ENCODE measurements at places on chromosomes 3 and 15.

GRCh38 chr15:90871139-90871715 lies 2.8 kb downstream of the FURIN start:
- DNase-seq, result no peak

GRCh38 chr15:35000511-35000910 lies 12.4 kb upstream of the ZNF770 start:
- no peak for DNase-seq

DNA sequence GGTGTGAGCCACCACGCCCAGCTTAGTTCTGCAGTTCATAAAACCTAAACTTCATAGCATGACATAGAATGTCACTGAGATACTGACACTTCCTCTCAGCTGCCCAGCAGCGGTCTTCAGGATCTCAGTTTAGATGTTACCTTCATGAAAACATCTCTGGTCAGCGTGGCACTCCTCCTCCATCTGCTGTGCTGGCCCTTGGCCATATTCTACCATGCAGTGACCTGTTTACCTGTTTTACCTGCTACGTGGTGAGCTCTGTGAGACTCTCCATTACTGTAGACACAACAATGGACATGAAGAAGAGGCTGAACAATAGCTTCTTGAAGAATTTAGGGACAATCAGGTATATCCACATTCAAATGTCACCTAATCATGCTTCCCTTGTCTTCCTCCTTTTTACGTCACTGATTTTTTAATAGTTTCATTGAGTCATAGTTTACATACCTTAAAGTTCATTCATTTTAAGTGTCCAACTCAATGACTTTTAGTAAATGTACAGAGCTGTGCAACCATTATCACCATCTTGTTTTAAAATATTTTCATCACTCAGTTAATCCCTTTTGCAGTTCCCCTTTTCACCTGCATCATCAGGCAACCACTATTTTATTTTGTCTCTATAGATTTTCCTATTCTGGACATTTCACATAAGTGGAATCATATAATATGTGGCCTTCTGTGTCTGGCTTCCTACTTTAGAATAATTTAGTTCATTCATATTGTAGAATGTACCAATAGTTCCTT lies 32.2 kb upstream of the PTPN23 start:
- no peak for DNase-seq

DNA sequence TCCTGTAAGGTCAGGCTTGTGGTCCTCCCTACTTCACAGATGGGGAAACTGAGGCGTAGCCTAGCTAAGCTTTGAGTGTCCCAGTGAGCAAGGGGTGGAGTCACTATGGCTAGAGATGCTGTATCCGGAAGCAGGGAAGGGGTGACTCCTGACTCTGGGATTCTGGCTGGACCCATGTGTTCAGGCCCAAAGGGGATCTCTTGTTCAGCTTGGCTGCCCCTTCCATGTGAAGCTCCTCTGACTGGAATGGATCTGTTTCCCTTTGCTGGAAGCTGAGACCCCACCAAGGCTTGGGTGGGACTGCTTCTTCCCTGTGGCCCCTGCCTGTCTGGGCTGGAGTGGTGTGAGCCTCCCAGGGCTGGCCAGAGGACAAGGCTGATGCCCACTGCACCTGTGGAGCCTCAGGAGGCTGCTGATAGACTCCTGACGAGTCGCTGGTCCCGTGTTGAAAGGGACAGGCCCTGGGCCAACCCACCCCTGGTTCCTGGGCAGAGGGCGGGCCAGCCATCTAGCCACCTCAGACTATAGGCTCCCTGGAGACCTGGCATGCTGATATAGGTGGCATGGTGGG lies 1.0 kb downstream of the MAPKAPK3 start:
- no peak for DNase-seq

DNA sequence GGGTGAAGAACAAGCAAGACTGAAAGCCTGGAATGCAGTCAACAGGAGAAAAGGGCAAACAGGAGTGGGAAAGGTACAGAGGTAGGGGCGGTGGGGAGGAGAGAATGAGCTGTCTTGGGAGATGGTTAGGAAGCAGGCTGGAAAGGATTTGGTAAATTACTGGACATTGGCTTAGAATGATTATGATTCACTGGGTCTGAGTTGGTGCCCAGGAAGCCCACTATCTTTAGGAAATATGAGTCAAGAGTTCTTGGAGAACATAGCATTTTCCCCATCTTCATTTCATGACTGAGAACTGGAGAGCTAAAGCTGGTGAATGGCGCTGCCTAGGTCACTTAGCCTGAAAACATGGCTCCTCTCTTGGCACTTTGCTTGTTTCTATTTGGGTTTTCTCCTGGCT lies 74.7 kb upstream of the C3orf80 start:
- DNase-seq, result no peak
